ENCODE measurements at places on chromosomes 6 and 20. TPM values are rescaled to one million over a fixed set of nuclear protein-coding genes. Genes with fewer than 3 reads are reported as not detected.

DNA sequence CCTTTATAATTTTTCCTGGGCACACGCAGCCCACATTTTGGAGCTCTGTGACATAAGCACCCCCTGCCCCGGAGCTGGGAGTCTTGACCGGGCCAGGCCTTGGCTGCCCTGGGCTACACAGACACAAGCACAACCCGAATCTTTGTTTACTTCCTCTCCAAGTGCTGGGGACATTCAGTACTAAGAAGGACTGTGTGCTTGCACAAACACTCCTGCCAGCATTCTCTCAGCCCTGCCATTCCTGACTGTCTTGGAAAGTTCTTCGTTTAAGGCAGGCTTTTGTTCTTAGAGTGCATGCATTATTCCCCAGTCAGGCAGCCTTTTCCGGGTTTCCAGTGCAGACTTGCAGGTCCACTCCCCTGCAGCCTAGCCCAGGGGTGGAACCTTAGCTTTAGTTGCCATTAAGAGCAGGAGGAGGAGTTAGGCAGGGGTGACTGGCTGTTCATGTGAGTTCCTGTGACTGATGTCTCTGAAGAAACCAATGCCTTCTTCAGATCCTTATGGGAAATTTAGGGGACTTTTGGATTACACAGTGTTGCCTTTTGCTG, 28.6 kb downstream of the FOXO3 start:
- DNase-seq, result no peak

MOG gene
- not detected for total RNA-seq

DNA sequence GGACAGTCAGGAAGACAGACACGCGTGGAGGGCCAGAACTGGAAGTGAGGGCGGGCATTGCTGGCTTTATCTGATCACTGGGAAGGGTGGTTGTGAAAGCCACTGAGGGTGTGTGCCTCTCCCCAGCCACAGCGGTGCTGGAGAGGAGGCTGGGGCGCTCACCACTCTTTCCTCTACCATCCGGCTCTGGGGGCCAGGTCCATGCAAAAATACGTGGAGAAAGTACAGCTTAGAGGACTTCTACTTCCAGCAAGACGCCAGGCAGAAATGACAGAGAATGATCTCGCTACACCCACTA, 148.8 kb upstream of the RPS6KA2 start:
- DNase-seq, result no peak

GRCh38 chr20:55592866-55593265, 412.5 kb downstream of the CBLN4 start:
- no peak for DNase-seq

GRCh38 chr6:87094576-87094975, 330 bp downstream of the CGA start:
- no peak for DNase-seq

DNA sequence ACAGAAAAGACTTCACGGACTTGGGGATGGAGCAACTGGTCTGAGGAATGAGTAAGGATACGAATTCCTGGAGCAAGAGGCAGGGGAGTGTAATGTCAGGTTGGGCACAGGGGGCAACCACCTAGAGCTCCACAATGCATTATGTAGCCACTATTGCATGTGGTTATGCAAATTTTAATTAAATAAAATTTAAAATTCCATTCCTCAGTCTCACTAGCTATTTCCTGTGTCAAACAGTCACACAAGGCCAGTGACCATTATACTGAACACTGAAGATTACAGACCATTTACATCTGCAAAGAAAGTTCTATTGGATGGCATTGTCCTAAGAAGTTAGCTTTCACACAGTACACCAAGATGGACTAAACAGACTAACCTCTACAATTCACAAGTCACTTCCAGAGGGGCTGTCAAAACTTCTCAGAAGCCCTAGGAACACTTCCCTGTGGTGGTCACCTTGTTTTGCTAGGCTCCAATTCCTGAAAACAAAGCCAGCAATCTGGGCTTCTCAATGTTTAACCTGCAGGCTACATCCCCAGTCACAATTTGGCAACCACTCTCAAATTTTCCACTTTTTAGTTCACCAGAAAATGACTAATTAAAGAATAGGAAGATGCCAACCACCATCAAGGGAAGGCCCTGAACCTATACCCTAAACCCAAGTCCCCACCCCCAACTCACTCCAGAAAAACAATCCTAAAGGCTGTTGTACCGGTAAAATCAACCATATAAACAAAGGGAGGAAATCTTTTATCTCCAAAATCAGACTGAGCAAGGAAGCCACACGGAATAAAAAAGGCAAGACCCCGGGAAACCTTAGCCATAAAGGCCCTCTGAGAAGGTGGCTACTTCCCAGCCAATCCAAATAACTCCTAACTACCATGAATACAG, 34.2 kb upstream of the C20orf203 start:
- no peak for DNase-seq

- no peak for DNase-seq
Measured at GRCh38 chr6:1613688-1614447, 4.2 kb downstream of the FOXC1 start.

PHF3 gene
- 44.6 TPM for total RNA-seq

DNA sequence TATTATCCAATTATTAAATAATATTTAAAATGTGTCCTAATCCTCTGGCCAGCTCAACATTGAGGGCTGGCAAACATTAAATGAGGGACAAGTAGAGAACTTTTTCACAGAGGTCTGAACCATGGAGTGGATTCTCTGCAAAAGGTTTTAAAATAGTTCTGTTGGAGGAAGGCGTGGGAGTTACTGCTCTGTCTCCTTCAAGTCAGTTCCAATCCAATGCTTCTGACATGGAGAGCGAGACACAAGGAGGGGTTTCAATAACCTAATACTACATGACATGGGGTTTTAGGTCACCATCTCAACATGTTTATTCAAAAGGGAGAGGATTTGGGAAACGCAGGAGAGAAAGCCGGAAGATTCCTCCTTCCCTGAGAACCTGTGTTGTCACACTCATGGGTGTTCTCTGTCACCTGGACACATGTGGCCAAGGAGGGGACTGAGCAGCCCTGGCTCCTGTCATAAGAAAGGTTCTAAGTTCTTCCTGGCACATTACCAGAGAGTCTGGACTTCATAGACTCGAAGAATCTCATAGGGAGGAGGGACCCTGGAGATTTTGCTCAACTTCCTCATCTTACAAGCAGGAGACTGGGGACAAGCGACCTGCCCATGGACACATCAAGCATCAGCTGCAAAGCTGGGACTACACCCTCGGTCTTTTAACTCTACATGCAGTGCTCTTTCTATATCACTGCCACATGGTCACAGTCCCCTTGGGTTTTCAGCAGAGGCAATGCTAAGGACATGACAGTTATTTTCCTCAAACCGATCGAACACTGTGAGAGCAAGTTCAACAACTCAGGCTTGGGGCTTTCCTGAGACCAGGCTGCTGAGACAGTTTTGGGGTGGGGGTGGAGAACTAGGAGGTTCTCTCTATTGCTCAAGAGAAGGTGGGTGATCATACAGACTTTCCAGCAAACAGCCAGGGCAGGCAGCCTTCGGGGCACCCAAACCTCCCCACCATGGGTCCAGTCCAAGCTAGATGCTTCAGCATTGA, 38.6 kb downstream of the PRDM1 start:
- no peak for DNase-seq

CDYL gene
- total RNA-seq, result 40.9 TPM

GRM1 gene
- not detected for total RNA-seq

DNA sequence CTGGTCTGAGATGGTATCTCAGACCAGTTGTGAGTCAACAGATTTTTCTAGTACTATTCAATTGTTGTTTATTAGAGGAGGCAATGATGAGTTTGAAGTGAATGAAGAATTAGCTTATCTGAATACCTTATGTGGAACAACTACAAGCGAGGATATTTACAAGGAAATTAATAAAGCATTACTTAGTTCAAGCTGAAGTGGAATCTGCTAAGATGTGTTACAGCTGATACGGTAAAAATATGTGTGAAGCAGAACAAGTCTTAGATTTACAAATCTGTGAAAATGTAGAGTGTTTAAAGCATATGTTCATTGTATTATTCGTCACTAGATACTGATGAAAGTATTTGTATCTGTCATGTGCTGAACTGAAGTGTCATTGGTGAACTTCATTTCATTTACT, 272.4 kb downstream of the CDKAL1 start:
- DNase-seq, result no peak

GRCh38 chr6:85348643-85349042, 101.2 kb upstream of the NT5E start:
- no peak for DNase-seq

DNA sequence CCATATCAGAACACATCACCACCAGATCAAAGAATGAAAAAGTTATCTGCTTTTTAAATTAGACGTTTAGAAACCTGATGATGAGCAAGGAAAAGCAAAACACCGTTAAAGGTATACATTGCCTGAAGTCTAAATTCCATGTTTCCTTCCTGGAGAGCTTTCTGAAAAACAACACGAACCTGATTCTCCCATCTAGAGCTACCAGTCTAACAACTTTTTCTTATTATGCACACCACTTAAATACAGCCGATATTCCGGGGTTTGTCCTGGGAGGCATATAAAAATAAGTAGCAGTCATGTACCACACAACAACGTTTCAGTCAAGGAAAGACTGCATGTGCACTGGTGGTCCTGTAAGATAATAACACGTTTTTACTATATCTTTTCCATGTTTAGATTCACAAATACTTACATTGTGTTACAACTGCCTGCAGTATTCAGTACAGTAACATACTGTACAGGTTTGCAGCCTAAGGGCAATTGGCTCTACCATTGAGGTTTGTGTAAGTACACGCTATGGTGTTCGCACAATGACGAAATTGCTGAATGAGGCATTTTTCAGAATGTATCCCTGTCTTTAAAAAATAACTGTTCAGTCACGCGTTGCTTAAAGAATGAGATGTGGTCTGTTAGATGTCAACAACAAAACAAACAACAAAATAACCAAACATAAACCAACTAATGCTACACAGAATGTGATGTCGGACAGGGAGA, 19.1 kb upstream of the LYRM2 start:
- DNase-seq, result no peak

DNA sequence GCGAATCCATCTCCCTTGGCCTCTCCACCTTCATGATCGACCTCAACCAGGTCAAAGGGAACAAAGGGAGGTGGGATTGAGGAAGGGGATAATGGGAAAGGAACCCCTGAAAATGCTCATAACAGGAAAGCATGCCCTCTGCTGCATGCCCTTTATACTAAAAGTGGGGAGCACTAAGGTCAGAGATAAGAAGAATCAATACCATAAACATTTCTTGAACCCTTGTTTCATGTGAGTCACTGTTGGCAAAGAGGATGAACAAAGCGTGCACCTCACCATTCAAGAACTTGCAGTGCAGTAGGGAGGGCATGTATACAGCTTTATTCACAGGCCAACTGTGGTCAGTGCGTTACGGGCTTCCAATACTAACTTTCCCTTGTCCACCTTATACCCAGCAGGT, 1.7 kb upstream of the SAPCD1 start:
- DNase-seq, result no peak

GRCh38 chr20:41124451-41125094, 12.8 kb upstream of the PLCG1 start:
- no peak for DNase-seq

GRCh38 chr20:32753731-32754130, 8.5 kb upstream of the DNMT3B start:
- no peak for DNase-seq

GHRH gene
- not detected for total RNA-seq

DNA sequence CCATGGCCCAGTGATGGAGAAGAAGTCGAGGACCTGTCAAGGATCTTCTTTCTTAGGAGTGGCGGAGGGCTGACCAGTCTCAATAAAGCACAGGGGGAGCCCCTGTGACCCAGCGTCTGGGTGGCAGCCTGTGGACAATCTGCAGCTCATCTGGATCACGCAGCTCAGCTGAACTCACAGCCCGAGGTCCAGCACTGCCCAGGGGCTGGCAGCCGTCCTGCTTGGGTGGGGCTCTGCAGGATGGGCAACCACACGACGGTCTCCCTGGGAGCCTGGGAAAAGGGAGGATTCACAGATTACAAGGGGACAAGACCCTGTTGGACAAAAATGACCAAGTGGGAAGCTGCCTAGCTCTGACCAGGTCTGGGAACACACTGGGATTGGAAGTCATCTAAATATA, 110.8 kb downstream of the MYLK4 start:
- no peak for DNase-seq

IMPG1 gene
- total RNA-seq, result not detected

- DNase-seq, result no peak
Measured at GRCh38 chr6:104855507-104855906, 4.2 kb downstream of the HACE1 start.

- DNase-seq, result no peak
Measured at GRCh38 chr6:31171931-31172905, 1.7 kb upstream of the POU5F1 start.

KCNQ5 gene
- total RNA-seq, result 15.3 TPM

SLC4A11 gene
- total RNA-seq, result 1.6 TPM

GRCh38 chr6:130947464-130947863, 115.6 kb downstream of the EPB41L2 start:
- no peak for DNase-seq

GRCh38 chr20:15320941-15321340, 983.5 kb upstream of the FLRT3 start:
- DNase-seq, result no peak

LINC00237 gene
- total RNA-seq, result not detected

- no peak for DNase-seq
Measured at GRCh38 chr6:135021310-135022049, 33.1 kb downstream of the HBS1L start.

DNA sequence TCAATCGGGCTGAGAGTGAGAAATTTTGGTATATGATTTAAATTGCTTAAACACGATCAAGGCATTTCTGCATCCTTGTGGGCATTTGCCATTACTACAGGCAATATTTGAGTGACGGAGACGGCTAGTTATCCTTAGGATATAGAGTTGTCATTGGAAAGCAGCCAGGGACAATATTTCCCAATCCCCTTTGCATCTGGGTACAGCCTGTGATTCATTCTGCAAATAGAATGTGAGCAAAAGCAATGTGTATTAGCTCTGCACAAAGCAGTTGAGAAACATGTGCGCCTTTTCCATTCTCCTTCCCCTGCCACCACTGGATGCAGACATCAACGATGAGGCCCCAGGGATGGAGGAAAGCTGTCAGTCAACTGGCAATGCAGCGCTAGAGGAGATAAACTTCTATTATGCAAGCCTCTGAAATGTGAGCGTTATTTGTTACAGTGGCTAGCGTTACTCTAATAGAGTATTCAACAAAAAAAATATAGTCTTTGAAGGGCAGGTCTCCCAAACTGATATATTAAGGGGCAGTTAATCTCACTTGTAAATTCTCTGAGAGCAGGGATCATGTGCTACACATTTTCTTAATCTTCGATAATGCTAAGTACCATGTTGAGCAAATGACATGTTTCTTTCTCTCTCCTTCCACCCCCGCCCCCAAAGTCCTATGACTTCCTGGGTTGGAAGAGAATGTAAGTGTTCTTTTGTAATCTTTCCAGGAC, 37.1 kb upstream of the NCOA3 start:
- no peak for DNase-seq

DNA sequence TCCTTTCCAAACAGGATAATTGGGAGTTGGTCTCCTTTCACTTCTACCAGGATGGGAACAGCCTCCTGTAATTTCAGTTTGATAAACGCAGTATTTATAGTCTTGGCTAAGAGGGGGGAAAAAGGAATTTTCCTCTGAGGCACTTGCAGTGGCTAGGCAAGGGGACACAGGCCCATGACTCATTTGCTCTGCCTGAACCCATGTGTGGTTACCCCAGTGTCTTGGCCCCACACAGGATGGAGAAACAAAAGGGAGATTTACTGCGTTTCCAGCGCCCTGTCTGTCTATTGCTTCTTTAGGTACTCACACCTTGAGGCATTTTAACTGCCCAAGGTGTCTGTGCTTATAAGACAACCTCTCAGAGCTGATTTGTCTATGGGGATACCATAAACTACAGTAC, 74.8 kb upstream of the NEDD9 start:
- no peak for DNase-seq

- no peak for DNase-seq
Measured at GRCh38 chr6:16654701-16655100, 106.6 kb downstream of the ATXN1 start.

All from activated T-helper 2 cell treated with anti-CD3 and anti-CD28 coated beads, Interferon-gamma antibody, Interleukin-2, Interleukin-4, amounts not matched to agents 10 μg/mL and 5 μg/mL and 100 μg/mL, durations not matched to agents 14 hours and 24 hours and 36 hours (primary cell).